ENCODE measurements at places on chromosomes 5 and 9.

- no peak for DNase-seq
Observed at GRCh38 chr9:35844628-35845270, 15.7 kb downstream of the TMEM8B start.

- DNase-seq, result no peak
Observed at GRCh38 chr9:109498195-109499092, at the start of gene PTPN3. Gene PTPN3, minus strand, starts transcription at chr9:109498307. Its CDS starts 34,873 bp downstream, at chr9:109463434.

GRCh38 chr5:144195448-144195847, 24.8 kb downstream of the KCTD16 start:
- no peak for DNase-seq

GRCh38 chr9:85508616-85509015, 233.1 kb downstream of the AGTPBP1 start:
- DNase-seq, result no peak

- no peak for DNase-seq
Observed at GRCh38 chr5:425714-426113, 17.3 kb upstream of the EXOC3 start.

- DNase-seq, result no peak
Observed at GRCh38 chr5:126927429-126927828, 102.9 kb downstream of the MARCHF3 start.

GRCh38 chr9:107715740-107716139, 226.2 kb upstream of the KLF4 start:
- DNase-seq, result no peak

DNA sequence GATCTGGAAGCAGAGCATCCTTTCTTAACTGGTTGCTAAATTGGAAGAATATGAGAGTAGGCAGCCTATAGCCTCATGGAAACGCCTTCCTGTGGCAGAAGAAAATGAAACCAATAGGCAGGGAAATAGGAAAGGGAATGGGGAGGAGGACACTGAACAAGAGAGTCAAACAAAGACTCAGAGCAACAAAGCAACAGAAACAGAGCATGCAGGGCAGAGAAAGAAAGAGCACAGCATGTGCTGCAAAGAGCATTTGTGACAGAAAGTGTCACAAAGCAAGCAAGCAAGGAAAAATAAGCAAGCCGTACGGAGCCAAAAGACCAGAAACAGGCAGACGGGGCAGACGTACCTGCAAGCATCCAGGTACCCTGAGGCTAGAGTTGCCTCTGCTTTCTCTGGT, 123.1 kb downstream of the RAPGEF6 start:
- no peak for DNase-seq

DNA sequence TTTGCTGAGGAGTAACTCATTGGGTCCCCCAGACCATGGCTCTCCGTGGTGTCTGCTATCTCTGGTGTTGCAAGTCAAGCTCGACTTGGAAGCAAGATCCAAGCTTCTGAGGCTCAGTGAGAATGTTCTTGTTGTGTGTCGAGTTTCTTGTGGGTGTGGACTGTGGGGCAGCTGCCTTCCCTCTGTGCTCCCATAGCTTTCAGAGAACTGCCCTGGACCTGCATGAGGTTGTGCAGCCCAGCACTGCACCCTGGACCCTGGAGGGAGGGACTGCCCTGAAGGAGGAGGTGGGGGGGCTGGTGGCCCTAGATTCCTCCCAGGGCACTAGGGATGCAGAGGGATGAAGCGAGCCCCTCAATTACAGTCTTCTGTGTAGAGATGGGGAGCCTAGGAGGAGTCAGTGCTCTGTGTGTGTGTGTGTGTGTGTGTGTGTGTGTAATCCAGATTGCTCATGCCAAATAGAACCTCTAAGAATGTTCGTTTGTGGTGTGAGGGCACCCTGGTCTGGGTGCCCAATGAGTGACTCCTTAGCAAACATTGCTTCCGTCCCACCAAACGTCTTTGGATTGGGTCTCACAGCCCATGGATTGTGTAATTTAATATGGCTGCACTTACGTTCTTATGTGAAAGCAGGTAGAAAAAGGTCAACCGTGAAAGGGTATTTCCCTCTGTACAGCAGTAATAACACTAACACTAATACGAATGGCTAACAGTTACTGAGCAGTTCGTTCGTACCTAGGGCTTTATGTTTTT, 143.3 kb upstream of the LMX1B start:
- DNase-seq, result peak; percentile 26

DNA sequence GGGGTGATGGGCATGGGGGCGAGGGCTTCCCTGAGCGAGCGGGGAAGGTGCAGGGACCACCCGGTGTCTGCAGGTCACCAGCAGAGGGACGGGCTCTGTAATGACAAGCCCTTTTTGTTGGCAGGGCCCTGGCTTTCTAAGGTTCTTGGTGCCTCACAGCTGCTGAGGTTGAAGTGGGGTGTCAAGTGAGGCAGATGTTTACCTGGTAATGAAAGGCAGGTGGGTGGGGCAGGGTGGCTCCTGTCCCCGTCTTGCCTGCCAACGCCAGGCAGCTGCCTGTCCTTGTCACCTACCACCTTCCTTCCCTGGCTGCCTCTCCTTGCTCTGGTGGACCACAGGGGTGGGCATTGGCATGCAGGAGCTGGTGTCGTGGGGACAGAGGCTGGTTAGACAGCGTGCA, 41.0 kb upstream of the SEMA4D start:
- no peak for DNase-seq

DNA sequence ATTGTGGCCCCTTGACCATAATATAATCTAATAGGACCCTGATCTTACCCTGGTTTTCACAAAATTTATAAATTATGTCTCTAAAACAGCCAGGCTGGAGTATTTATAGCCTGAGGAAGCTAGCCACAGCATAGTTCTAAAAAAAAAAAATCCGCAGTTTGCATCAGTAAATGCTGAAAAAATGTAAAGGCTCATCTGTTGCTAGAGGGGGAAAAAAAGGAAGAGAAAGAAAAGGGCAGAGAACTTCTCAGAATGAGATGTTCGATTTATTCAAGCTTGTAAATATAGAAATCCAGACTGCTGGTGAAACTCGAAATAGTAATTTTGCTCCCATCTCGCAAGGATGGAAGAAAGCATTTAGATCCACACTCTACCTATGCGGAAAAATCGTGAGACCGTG, 467.5 kb downstream of the NTRK2 start:
- no peak for DNase-seq

GRCh38 chr5:154138701-154139100, 51.8 kb upstream of the GALNT10 start:
- no peak for DNase-seq

DNA sequence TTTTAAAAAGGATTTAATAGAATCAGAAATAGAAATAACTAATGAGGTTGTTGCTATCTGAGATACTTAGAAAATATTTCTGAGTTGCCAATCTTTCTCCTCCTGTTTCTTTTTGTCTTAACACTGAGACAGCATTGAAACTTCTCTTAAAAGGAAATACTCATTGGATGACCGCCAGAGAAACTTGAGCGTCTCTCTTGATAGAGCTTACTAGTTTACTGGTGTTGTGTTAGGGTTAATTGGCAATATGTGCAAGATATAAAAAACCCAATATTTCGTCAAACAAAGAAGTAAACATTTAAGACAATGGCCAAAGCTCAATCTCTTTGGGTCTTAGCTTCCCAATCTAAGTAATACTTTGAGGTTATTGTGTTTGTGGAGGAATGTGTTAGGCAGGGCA, 176.4 kb upstream of the CHD1 start:
- DNase-seq, result no peak

DNA sequence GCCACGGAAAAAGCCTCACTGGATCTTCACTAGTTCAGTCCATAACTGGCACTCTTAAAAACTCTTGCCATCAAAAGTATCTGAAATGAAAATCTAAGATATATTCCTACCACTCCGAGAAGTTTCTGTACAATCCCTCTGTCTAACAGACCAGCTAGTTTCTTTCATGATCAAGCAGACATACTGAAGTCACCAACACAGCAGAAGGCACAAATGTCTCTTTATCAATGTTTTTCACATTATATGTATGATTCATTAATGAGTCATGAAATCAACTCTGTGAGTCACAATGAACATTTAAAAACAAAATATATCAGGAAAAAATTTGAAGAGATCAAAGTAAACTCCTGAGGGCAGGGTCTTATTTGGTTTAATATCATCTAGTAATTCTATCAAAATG, 50.8 kb downstream of the F2R start:
- no peak for DNase-seq
